CD4-positive, alpha-beta T cell treated with Interleukin-21 for 1 hour (primary cell): ENCODE measurements at places on chromosomes 1 and 21.

- DNase-seq = no peak
Measured at GRCh38 chr1:227897704-227898438, 49.9 kb downstream of the WNT9A start.

- no peak for DNase-seq
Measured at GRCh38 chr1:15761366-15762128, 3.0 kb downstream of the FBLIM1 start.

GRCh38 chr1:23563003-23563402 lies 3.7 kb upstream of the ID3 start:
- no peak for DNase-seq

DNA sequence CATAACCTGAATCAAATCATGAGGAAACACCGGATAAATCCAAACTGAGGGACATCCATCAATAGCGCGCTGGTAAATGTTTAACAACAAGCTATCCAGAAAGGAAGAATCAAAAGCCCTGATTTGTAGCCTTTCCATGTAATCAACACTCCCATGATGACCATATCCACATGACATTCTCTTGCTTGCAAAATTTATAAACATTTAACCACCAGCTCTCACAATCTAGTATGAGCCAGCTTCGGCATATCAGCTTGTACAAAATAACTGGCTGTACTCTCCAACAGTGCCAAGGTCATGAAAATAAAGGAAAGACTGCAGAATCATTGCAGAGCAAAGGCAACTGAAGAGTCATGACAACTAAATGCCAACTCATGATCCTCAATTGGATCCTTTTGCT lies 15.7 kb downstream of the HSD11B1 start:
- DNase-seq = no peak

DNA sequence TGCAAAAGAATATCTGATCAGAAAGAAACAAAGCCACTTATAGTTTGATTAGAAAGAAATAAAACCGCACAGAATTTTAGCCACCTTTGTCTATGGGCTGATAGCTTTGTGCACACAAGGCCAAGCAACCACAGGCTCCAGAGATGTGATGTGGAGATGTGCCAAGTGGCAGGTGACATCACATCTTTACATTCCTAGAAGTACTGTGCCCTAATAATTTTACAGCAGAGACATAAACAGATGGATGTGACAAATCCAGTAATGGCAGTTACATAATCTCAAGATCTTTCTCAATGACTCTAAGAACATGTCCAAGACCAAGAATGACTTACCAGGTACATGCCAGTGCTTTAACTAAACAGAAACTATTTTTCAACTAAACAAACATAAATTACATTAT lies 159.5 kb downstream of the LTN1 start:
- no peak for DNase-seq

- DNase-seq = peak; percentile 20
Measured at GRCh38 chr1:33302325-33302724, 18.6 kb downstream of the A3GALT2 start.

DNA sequence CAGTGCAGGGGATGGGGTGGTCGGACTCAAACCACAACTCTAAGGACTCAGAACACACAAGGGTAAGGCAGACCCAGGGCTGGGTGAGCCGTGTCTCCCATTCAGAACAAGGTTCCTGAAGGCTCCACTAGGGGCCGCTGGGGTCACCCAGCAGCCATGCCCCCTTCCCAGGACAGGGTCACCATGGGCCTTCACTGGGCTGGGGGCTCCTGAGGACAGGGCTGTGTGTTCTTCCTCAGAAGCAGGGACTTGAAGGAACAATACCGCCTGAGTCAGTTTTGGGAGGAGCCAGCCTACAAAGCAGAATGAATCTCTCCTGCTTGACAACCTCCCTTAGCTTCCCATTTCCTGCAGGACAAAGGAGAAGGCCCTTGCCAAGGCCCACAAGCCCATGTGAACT lies 15.4 kb downstream of the RIMS3 start:
- DNase-seq = no peak

GRCh38 chr1:16135501-16135900 lies 20.4 kb downstream of the EPHA2 start:
- DNase-seq = no peak

DNA sequence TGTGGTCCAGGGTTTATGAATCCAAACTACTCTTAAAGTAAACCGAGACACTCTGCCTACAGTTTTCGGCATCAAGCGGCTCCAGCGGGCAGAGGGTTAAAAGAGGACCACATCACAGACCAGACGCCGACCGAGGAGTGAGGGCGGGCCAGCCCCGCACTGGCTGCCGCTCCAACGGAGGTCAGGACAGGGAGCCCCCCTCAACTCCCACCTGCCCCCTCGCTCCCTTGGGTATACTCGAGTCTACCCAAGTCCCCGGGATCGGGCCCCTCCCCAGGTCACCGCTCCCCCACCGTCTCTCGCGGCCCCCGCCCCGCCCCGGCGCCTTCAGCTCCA lies 312 bp downstream of the ARNT start:
- no peak for DNase-seq

DNA sequence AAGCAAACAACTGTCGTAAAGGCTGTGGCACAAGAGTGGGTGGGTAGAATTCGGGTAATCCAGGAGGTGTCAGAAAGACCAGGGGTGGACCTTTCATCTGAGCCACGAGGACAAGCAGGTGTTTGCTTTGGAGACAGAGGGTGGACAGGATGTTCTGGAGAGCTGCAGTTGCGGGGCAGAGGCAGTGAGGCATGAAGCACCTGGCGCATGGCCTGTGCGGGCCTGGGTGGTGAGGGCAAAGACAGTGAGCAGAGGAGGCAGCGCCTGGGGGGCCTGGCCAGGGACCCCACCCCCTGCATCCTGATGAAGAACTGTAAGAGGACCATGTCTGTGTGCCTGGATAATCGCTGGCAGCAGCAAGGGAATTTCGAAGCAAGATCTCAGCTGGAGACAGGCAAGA lies 24.9 kb downstream of the KIF26B start:
- DNase-seq = no peak

DNA sequence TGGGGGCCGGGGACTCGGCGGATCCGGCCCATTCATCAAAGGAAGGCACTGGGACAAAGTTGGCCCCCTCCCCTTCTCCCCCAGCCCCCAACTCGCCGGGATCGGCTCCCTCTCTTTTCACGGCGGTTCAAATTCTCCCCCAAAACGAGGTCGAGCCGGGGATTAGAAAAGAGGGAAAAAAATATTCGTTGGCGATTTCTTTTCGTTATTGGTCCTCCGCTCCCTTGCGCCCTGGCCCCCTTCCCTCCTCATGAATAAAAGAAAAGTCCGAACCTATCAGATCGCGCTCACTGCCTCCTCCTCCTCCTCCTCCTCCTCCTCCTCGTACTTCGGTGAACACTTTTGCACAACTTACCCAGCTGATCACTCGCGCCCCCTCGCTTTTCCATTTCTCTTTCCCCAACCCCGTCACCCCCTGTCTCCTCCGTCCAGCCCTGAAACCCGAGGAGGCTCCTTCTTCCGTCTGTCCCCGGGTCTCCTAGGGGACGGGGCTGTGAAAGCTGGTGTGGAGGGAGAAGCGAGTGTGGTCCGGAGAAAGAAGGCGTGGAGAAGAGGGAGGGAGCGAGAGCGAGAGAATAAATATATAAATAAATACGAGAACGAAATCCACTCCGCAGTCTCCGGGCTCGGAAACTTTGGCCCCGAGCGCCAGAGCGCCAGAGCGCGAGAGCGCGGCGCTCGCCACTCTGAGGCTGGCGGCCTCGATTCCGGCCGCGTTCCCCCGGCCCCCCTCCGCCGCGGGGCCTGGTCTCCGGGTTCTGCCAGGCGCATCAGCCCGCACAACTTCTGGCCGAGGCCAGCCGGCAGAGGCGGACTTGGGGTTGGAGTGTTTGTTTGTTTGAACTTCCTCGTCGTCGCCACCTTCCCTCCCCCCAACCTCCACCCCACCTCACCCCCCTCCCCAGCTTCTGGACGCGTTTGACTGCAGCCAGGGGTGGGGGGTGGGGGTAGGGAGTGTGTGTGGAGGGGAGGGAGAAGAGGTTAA lies at the start of gene PAX7:
Gene PAX7 (plus strand): TSS at position 336 of the 985 bp plus-strand sequence. CDS start 758 bp downstream, outside the sequence.
- DNase-seq = no peak

- peak; percentile 3 for DNase-seq
Measured at GRCh38 chr1:162878000-162878596, 17.1 kb upstream of the CCDC190 start.

GRCh38 chr21:37292941-37293340 lies 25.8 kb upstream of the VPS26C start:
- DNase-seq = no peak

- no peak for DNase-seq
Measured at GRCh38 chr1:227234998-227235405, 83.3 kb downstream of the CDC42BPA start.

DNA sequence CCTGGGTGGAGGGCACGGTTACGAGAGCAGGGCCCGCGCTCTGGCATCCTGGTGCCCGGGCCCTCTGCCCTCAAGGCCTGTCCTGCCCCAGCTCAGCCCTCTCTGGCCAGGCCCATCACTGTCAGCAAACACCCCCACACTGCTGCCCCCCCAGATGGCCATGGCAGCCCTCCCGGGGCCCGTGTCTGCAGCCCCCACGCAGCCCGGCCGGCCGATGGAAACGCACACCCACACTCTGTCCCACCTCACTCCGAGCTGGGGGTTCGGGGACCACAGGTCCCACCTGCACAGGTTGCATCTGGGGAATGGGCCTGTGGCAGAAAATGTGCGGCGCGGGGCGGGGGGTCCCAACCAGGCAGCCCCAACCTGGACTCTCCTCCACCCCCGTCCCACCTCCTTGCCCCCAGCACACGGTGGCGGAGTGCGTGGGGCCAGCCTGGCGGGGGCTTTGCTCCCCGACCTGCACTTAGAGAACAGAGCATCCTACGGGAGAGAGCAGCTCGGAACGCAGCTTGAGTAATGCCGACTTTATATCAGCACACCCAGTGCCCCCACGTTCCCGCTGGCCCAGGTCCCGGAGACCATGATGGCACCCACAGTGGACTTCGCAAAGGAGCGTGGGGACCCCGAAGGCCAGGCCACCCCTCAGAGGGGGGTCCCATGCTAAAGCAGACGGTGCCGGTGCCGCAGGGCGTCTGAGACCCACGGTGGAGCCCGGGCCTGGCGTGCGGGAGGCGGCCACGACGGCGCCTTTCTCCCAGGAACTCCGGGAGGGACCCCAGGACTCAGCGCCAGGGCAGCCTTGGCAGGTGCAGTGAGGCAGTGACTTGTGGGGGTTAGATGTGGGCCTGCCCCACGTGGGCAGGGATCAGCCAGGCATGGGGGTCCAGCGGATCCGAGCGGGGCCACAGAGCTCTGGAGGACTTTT lies 7.5 kb upstream of the RNF223 start:
- DNase-seq = no peak

- no peak for DNase-seq
Measured at GRCh38 chr1:88648706-88649105, 35.4 kb upstream of the PKN2 start.

DNA sequence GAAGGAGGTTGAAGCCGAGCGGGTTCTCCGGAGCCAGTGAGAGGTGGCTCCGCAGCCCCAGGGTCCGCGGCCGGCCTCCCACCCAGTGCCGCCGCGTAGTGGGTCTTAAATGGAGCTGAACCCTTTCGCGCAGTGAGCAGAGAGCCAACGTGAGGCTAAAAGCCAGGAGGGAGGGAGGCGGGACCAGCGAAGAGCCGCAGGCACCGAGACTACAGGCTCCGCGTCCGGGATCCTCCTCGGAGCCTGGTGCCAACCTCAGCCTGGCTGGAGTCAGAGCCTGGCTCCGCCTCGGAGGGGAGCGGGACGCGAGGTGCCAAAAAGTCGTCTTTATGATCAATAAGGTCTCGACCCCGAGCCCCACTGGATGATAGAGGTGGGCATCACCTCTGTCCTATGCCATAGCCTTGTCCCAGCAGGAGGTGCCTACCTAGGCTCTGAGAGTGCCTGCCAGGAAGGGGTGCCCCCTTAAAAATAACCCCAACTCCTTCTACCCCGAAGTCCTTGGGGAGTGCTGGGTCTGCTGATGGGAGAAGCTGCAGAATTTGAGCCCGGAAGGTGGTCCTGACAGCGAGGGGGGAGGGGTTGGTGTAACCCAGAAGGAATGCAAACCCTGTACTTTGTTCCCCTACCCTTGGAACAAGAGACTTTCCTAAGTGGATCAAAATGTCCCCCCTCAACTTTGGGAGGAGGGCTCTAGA lies 1.6 kb downstream of the IGSF21 start:
- no peak for DNase-seq

GRCh38 chr1:178580876-178581275 lies 68.0 kb downstream of the TEX35 start:
- no peak for DNase-seq

GRCh38 chr1:2452201-2452931 lies 23.7 kb upstream of the PLCH2 start:
- no peak for DNase-seq

- DNase-seq = no peak
Measured at GRCh38 chr1:91924146-91924545, 25.1 kb upstream of the BRDT start.

DNA sequence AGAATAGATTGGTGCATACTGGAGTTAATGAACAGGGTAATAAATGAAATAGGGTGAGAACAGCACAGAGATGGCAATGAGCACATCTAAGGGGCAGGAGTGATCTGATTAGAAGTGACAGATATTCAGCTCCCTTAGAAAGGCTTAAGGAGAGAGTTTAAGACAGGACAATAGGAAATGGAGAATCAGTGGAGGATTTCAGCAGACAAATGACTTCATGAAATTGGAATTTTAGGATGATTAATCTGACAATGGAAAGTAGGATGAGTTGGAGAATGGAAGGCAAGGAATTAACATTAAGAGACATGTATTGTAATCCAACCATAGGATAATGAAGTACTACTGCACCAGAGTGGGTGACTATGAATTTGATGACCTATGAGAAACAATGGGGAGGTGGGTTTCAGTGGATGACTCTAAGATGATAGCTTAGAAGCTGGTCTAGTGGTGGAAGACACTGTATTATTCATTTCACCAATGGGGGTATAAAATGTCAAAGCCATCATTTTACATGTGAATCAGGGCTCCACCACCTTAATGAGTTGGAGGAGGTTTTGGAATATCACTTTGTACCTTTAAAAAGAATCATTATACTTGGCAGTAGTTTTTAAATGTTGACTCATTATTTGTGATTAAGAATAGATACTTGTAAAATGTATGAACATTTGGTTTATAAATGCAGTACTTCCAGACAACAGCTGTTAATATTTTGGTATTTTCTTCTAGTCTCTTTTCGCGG lies 139.1 kb downstream of the PLA2G4A start:
- DNase-seq = no peak

GRCh38 chr1:2258122-2258681 lies 30.1 kb downstream of the SKI start:
- DNase-seq = no peak

- no peak for DNase-seq
Measured at GRCh38 chr1:109267743-109268300, 15.1 kb downstream of the PSRC1 start.
